Activated CD4-positive, alpha-beta T cell treated with anti-CD3 and anti-CD28 coated beads, Interleukin-2, amount 50 U/mL, for 4 hours (primary cell): ENCODE measurements at places on chromosomes 11 and 22.

DNA sequence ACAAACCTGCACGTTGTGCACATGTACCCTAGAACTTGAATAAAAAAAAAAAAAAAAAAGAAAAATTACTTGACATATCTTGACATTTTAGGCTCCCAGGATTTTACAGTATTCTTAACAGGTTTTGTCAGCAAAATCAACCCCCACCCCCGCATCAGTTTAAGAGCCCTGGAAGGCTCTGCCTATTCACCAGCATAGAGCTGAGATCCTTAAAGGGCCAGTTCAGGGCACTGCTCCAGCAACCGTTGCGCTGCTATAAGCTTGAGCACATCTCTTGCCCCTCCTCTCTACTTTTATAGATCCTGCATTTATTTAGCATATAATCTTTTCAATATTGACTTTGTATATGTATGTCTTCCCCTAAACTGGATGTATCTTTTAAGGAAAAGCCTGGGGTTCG lies 697 bp upstream of the PAFAH1B2 start:
- peak; percentile 15 for DNase-seq

- DNase-seq: no peak
These were observed 3.9 kb upstream of the PIWIL4 start for GRCh38 chr11:94563176-94563847.

GRCh38 chr22:29041408-29041807 lies 20.2 kb downstream of the C22orf31 start:
- no peak for DNase-seq

DNA sequence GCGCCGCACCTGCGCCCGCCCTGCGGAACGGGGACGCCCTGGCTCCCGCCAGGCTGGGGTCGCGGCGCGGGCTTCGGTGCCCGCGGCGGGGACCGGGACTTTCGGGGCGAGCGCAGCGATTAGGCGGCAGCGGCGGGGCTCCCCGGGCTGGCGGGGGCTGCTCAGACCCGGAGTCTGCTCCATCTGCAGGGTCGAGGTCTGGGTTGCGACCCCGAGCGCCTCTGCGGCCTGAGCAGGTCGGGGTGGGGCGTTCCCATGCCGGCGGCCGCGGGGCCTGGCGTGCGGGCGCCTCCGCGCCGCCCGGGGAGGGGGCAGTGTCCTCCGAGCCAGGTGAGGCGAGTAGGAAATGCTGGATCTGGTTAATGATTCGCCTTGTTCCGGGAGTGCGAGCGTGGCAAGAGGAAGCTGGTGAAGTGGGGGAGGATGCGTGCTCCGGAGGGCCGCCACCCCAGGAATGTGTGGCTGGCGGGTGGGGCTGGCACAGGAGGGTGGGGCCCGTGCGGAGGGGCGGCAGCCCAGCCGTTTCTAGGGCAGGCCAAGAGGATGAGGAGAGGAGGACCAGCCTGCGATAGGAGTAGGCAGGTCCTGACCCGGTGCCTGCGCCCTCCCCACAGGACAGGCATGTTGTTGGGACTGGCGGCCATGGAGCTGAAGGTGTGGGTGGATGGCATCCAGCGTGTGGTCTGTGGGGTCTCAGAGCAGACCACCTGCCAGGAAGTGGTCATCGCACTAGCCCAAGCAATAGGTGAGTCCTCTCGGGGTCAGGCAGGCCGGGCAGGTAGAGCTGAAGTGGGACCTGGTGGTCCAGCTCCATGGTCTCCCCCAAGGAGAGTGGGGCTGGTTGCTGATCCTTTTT lies 606 bp downstream of the RASSF7 start:
- no peak for DNase-seq

DNA sequence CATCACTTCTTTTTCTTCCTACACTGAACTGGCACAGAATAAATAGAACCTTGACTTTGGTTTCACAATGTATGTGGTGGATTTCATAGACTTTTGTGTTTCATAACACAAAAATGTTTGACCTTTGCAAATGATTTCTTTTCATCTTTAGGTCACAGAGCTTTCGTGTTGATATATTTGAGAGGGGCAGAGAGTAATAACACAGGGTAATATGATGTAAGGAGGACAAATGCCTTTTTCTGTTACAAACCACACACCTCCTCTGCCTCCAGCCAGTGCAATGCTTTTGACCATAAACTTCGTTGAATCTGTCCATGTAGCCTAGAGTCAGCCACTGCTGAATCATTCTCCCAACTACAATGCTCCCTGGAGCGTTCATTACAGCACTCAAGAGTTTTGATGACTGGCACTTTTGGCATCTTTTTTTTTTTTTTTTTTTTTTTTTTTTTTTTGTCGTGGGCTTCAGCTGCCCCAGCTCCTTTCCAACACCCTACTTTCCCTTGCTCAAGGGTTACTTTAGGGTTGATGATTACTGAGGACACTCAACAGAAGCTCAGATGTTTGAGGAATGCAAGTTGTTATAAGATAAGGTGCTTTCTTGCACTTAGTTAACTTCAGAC lies 11.4 kb upstream of the CAT start:
- DNase-seq: no peak

DNA sequence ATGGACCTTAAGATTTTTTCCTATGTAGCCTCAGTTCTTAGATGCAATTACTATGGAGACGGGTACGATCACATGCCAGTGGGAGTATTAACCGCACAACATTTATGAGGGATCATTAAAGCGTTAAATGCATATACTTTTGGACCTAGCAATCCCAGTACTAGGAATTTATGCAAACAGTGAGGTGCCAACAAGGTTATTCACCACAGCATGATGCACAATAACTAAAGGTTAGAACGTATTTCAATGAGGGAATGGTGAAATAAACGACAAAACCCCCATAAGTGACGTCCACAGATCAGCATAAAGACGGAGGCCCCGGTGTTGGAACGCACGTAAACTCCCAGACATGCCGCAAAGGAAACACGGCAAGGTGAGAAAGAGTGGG lies 539 bp downstream of the SIRT3 start:
- peak; percentile 66 for DNase-seq

DNA sequence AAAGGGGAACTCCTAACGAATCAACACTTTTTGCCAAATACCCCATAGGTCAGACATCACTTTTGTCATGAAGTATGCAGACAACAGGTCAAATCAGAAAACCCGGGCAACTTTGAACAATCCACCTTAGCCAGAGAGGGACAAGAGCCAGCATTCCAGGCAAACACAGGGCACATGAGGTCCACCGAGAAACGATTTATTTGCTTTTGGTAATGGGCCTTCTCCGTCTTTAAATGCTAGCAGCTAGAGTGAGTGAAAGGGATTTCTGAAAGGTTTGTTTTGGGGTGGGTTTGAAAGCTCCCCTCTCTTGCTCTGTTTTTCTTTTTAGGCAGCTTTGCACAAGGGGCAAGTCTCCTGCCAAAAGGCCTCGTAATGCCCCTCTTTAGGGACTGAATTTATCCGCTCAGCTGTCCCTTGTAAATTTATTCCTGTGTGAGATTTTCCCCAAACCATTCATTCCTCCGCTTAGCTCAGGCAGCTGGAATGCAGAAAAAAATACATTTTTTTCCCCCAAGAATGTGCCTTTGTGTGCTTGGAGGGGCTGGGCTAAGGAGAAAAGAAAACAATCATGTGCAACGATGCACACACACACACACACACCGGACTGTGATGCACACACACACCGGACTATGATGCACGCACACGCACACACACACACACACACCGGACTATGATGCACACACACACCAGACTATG lies 196.9 kb downstream of the SNX19 start:
- DNase-seq: no peak

GRCh38 chr11:48044577-48044976 lies 64.2 kb downstream of the PTPRJ start:
- DNase-seq: no peak
